ENCODE measurements at places on chromosomes 1 and 21. TPM values are rescaled to one million over a fixed set of nuclear protein-coding genes. Genes with fewer than 3 reads are reported as not detected.

DNA sequence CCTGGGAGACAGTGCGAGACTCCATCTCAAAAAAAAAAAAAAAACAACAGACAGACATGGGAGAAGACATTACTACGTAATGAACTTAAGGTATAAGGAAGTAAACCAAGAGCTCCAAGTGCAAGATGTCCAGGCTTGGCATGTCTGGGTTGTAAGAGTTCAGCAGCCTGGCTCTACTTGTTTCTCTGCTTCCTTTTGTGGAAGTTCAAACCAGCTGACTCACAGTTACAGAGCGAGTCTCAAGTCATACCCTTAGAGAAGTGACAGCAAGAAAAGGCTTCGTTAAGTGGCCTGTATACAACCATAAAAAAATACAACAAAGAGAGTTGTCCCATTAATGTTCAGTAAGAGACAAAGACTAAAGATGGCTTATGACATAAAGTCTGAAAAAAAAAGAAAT is 1.3 kb downstream of the RIT1 start:
- no peak for DNase-seq

- no peak for DNase-seq
These were observed 878.5 kb downstream of the USP25 start for GRCh38 chr21:16608209-16608830.

DNA sequence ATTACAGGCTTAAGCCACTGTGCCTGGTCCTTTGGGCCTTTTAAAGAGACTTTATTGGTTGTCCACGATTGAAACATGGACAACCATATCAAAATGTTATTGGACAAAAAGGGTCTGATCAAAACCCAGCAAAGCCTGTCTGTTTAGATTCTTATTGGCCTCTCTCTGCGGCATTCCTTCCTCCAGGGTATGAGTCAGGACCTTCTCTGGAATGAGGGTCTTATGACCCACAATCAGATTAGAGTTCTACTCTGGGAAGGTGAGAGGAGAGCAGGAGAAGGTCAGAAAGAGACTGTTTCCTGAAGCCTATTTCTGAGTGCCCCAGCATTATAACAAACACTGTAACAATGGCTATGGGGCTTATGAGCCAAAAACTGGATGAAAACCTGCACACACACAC is 7.9 kb downstream of the LURAP1 start:
- no peak for DNase-seq

- no peak for DNase-seq
These were observed 65.8 kb downstream of the SIK1 start for GRCh38 chr21:43361127-43361492.

DNA sequence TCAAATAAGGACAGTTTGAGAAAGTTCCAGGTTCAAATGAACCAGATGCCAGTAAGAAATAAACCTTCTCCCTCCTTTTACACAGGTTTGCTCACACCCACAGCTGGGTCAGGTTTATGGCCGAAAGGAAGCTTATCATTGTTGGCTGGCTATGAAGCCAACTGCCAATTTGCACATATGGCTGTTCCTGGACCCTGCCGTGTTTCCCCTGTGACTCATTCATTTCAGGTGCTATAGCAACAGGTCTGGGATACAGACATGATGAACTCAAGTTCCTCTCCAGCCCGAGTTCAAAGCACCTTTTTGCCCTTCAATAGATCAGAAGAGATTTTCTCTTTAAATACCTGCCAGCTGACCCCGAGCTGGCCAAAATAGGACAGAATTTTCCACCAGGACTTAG is 134.4 kb upstream of the SMYD2 start:
- no peak for DNase-seq

- DNase-seq = no peak
These were observed 5.0 kb downstream of the LHX4 start for GRCh38 chr1:180235077-180235501.

GRCh38 chr1:67889953-67890567 is 56.8 kb upstream of the GNG12 start:
- DNase-seq = peak; percentile 18

DNA sequence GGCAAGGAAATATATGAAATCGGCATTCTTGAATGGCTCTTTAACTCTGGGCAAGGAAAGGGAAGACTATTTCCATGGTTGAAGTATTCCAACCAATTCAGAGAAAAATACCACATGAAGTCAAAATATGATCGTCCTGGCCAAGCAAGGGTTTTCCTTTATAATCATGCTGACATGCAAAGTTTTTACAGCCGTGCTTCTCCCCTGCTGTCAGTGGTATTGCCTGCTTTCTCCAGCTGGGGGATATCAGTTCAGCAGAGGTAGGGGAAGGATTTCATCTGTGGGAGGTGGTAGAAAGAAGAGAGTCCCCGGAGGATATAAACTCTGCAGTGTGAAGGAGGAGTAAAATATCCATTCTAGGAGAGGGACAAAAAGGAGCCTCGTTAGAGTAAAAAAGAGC is 322.8 kb downstream of the PAPPA2 start:
- DNase-seq = no peak

DNA sequence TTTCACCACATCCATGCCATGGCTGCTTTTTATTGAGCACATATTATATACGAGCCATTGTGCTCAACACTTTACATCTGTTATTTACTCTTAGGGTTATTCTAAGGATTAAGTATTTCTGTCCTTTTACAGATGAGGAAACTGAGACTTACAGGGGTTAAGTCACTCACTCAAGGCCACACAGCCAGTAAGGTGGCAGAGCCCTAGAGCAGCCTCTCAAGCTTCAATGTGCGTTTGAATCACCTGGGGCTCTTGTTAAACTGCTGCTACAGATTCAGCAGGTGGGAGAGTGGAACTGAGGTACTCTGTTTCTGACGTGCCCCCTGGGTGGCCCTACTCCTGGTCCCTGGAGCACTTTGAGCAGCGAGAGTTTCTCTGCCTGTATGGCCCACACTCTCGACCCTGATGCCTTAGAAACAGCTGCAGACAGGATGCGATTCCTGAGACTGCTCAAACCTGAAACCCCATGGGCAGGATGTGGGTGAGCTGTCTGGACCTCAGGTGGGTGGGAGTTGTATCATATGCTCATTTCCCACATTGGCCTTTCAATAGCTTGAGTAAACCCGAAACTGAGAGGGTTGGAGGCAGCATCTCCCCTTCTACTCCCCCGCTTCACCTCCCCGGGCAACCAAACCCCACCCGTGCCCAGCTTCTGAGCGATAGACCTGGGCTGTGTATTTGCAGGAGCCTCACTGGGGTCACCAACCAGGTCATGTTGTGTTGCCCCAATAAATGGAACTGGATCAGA is 59.3 kb downstream of the MAN1C1 start:
- no peak for DNase-seq

DNA sequence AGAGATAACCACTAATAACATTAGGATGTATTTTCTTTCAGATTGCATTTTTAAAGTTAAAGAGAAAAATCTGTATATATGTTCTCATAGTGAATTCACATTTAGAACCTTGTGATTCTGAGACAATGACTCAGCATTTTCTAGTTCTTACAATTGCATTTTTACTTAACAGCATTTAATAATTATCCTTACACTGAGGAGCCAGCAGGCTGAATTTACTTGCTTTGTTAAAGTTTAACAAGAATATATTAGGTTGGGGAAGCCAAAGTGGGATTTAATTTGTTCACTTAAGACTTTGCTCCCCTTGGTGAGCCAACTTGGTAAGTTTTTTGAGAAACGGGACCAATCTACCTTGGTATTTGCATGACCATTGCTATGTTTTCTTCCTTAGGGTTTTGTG is 4.5 kb downstream of the PATJ start:
- DNase-seq = no peak

SPRR4 gene
- not detected for total RNA-seq

PGLYRP4 gene
- not detected for total RNA-seq

IL12RB2 gene
- total RNA-seq = 2.9 TPM

CLCA4 gene
- not detected for total RNA-seq
